ENCODE measurements at places on chromosomes 6 and 20.

DNA sequence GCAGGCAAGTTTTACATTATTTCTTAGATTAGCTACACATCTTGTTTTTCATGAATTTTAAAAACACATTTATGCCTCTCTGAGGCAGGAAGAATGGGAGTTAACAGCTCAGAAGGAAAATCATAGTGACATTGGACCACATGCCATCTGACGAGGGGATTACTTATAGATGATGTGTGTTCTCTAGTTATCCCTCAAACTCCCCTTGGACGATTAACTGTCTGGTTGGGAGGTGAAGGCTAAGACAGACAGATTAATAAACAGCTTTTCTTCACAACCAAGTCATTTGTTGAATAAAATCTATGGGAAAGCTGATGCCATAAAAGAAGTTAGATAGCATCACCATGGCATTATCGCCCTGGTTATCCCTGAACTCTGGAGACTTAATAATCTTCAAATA lies 80.0 kb upstream of the PREP start:
- no peak for DNase-seq

GRCh38 chr6:163416557-163417253 lies 2.2 kb downstream of the QKI start:
- peak; percentile 73 for DNase-seq

- DNase-seq = peak; percentile 4
Observed at GRCh38 chr6:12232821-12233220, 57.3 kb upstream of the EDN1 start.

DNA sequence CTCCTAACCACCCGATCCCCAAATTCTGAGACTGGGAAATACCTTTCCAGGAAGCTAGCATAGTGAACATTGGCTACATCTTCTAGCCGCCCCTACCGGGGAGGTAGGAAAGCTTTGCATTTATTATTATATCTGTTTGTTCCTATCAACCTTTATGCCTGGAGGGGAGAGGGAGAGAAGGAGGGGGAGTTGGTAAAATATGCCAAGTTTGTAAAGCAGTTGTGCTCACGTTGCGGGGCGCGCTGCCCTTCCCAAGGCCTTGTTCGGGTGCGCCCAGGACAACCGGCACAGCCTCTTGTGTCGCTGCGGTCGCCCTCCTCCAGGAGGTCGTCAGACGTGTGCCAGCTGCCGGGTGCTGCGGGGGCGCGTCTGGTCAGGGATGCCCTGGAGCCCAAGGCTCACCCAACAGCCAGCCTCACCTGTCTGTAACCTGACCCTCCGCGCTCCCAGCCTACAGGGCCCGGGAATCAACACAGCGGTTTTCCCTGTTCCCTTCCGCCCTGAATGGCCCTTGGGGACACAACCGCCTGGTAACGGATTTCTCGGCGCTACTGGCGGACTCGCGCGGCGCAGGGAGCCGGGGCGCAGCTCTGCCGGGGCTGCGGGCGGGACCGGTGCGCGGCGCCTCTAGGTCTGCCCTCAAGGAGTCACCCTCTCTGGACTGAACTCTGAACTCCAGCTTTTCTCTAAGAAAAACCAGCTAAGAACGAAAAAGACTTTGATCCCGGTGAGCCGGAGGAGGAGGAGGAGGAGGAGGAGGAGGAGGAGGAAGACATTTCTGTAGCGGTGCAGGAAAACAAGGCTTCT lies 1.1 kb upstream of the OVOL2 start:
- DNase-seq = no peak

- DNase-seq = no peak
Observed at GRCh38 chr6:16621002-16621401, 140.3 kb downstream of the ATXN1 start.

DNA sequence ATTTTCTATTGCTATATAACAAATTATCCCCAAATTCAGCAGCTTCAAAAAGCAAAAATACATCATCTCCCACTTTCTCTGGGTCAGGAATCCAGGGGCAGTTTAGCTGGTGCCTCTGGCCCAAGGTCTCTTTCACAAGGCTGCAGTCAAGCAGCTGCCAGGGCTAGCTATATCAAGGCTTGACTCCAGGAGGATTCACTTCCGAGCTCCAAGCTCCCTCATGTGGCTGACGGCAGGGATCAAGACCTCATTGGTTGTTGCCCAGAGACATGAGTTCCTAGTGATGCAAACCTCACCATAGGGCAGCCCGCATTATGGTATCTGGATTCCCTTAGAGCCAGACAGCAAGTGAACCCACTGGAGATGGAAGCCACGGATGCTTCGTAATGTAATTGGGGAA lies 1.3 kb upstream of the VNN1 start:
- peak; percentile 13 for DNase-seq

DNA sequence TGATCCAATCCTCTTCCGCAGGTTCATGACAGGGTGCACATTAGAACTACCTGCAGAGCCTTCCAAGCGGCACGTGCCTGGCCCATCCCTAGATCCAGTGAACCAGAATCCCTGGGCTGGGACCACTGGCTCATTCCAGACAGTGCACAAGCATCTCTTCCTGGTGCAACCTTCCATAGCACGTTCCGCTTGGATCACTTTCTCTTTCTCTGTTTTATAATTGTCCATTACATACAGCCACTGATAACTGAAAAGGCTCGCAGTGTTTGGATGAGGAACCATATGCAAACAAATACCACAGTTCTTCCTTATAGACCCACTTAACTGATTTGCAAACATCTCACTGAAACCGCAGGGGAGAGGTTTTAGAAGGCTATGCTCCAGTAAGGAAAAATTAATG lies 59.6 kb upstream of the DDR1 start:
- peak; percentile 25 for DNase-seq

- no peak for DNase-seq
Observed at GRCh38 chr6:27238010-27238983, 9.2 kb upstream of the PRSS16 start.

- no peak for DNase-seq
Observed at GRCh38 chr20:32365564-32365963, 7.4 kb downstream of the ASXL1 start.

- DNase-seq = no peak
Observed at GRCh38 chr6:161266513-161267230, 7.2 kb downstream of the AGPAT4 start.

GRCh38 chr20:41476013-41476441 lies 109.4 kb upstream of the EMILIN3 start:
- DNase-seq = no peak

DNA sequence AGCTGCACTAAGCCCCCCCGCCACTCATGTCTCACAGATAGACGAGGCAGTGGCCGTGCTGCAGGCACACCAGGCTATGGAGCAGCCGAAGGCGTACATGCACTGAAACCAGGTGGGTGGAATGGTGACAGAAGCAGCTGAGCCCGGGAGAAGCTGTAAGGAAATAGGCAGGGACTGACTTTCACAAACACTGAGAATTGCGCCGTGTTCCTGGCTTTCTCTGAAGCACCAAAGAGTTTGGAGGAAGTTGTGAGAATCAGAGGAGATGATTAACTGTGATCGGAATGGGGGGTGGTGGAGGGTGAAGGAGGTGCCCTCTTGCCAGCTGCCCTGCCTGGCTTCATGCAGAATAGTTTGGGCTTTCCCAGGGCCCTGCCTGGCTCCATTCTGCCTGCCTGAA lies 21.6 kb downstream of the TOMM34 start:
- no peak for DNase-seq

- DNase-seq = no peak
Observed at GRCh38 chr20:40686434-40686882, 2.6 kb downstream of the MAFB start.

- no peak for DNase-seq
Observed at GRCh38 chr6:111552241-111552744, 53.4 kb downstream of the TRAF3IP2 start.

- peak; percentile 45 for DNase-seq
Observed at GRCh38 chr6:118770112-118770788, 118.9 kb upstream of the CEP85L start.

DNA sequence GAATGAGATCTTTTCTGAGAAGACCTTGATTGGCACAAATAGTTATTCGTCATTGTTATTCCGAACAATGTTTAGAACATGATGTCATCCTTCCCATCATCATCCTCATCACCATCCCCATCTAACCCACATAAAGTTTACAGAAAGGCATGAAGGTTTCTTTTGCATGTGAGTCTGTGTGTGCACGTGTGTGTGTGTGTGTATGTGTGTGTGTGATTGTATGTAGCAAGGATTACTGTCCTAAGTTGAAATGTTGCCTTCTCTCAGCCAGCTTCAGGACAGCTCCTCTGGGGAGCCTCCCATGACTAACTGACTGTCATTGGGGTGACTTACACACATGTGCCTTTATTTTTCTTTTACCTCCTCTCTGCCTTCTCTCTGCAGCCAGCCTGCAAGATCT lies 113.5 kb downstream of the SLC22A3 start:
- DNase-seq = no peak

DNA sequence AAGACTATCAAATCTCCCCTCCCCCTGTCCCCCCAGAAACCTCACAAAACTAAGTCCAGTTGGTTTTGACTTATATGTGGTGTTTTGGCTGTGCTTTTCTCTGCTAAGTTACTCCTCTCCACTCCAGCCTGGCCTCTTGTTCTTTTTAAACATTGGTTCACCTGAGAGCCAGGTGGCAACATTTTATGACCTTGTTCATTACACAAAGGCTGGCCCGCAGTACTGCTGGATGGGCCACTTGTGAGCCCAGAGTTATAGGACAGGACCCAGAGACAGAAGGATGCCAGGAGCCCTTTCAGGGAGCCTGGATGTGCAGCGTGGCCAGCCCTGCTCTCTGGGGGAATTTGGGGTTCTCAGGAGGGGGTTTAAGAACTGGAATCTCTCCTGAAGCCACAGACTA lies 90.0 kb downstream of the RAMACL start:
- DNase-seq = no peak

GRCh38 chr20:17850684-17851026 lies 117.9 kb downstream of the SNX5 start:
- DNase-seq = no peak

DNA sequence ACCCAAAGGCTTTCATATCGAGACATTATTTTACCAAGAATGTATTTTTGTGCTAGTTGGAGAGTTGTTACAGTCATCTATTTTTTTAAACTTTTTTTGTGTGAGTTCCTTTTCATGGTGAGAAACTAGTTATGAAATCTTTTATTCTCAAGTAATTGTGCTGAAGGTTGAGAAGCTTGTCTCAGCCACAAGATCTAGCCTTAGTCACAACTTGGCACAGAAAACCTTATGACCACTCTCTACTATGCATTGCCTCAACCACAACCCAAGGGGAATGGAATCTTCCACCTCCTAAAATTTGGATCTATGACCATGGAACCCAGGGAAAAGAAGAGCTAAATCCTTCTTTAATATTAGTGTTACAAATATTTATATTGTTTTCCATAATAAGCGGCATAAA lies 58.5 kb downstream of the HS3ST5 start:
- DNase-seq = no peak

- no peak for DNase-seq
Observed at GRCh38 chr6:141309295-141309694, 823.4 kb upstream of the GJE1 start.

DNA sequence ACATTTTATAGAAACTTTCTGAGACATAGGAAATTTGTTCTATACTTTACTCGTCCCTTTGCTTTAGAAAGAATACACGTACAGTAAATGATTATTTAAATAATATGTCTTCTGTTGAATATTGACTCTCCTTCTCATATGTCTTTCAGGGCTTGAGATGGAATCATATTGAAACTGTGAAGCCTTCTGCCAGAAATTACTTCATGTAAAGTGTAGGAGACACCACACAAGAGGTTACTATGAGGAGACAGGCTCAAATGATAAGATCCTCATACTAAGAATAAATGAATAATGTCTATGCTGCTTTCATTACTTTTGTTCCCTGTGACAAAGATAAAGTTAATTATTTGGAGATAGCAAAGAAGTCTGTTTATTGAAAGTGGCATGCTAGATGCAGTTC lies 1240.3 kb upstream of the MAP3K7 start:
- no peak for DNase-seq

DNA sequence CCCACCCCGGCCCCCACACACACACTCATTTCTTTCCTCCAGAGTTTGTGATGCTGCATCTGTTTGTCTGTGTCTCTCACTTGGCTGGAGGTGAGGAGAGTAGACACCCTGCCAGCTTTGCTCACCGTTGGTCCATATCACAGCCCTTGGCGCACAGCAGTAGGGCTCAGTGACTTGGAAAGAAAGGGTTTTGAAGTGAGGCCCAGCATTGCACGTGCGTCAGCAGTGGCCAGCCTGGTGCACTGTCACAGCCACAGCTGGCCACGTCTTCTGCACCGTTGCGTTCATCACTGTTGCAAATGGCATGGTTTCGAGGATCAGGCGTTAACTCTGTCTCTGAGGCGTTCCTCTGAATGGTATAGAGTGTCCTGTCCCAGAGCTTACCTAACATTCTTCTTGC lies 3.7 kb downstream of the WFDC5 start:
- DNase-seq = no peak

GRCh38 chr6:21414065-21414464 lies 179.5 kb upstream of the SOX4 start:
- DNase-seq = no peak

GRCh38 chr6:45801471-45802289 lies 214.0 kb downstream of the CLIC5 start:
- DNase-seq = no peak

DNA sequence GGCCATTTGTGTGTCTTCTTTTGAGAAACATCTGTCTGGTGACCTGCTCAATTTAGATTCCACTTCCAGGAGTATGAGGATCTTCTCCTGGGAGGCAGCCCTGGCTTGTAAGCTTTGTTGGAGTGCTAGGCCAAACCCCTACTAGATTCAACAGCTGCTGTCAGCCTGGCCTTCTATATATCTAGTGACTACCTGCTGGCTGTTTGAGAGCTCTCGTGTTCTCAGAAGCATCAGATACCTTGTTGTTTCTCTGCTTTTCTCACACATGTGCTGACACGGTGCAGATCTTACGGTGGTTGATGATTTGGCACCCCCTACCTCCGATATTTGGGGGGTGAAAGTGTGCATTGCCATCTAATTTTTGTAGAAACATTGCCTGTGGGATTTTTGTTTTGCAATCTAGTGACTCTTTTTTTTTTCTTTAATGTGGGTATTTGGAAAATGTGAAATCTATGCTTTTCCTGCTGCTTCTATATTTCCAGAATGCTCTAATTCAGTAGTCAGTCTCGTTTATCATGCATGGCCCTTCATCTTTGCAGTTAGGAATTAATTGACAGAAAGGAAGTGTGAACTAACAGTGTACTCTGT lies 4.7 kb downstream of the CCN2 start:
- no peak for DNase-seq

GRCh38 chr6:127022302-127022701 lies 96.2 kb upstream of the RSPO3 start:
- no peak for DNase-seq
